Activated CD8-positive, alpha-beta memory T cell treated with anti-CD3 and anti-CD28 coated beads for 4 hours (primary cell): ENCODE measurements at places on chromosomes 3 and 15.

DNA sequence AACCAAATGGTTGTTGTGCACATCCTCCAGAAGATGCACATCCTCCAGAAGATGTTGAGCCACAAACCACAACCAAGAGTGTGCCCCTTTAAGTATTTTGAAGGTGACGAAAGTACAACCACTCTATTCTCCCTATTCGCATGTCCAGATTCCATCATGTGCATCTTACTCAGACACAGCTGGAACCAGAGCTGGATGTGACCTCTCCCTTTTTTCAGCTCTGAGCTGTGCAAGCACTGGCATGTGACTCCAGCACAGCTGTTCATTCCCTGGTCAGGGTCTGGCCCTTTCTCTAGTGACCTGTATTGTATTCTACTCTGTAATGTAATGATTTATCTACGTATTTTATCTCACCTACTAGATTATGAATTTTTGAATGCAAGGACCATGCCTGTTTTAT lies 29.3 kb upstream of the DLG1 start:
- DNase-seq: no peak

DNA sequence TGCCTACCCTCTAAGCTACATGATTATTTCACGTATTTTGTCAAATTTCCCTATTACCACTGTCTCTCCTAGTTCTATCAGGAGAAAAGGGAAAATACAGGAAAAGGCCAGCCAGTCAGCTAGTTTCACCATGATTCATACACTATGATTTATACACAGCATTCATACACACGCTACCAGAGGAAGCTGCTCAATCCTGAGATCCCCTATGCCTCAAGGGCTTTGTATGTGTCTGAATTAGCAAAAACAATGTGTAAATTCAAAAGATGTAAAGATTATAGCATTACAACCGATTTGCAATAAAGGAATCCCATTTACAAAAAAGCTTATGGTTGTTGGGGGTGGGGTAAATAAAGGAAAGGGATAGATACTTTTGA lies 3.1 kb upstream of the ACKR4 start:
- DNase-seq: no peak

- DNase-seq: no peak
Observed at GRCh38 chr15:65068403-65068788, 605 bp upstream of the RASL12 start.

DNA sequence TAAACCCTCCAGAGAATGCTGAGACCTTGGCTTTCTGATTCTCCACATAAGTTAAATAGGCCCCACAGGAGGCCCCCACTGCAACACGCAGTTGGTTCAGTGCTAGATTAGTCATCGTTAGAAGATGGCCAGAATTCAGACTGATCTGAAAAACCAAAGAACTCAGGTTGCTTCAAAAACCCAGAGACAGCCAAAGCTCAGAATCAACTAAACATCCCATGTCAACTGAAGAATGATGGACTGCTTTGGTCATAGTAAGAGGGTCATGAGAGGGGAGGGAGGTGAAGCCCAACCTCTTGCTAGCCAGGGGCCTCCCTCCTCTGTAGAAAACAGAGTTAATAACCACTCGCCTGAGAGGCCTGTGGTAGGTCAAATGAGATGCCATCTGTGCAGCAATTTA lies 93.1 kb downstream of the AKAP13 start:
- no peak for DNase-seq

GRCh38 chr3:56806407-56806806 lies 4.7 kb upstream of the ARHGEF3 start:
- DNase-seq: no peak

DNA sequence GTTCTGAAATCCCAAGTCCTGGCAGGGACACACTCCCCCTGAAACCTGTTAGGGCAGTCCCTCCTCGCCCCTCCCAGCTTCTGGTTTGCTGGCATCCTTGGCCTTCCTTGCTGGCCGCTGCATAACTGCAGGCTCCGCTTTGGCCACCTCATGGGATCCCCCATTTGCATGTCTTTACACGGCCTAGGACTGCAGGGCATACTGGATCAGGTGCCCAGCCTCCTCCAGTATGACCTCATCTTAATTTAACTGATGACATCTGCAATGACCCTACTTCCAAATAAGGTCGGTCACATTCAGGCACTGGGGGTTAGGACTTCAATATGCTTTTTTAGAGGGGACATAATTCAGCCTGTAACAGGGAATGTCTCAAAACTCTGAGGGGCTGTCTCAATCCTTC lies 173.3 kb downstream of the RAB11A start:
- no peak for DNase-seq

- no peak for DNase-seq
Observed at GRCh38 chr15:85316244-85316934, 64.0 kb upstream of the AKAP13 start.

DNA sequence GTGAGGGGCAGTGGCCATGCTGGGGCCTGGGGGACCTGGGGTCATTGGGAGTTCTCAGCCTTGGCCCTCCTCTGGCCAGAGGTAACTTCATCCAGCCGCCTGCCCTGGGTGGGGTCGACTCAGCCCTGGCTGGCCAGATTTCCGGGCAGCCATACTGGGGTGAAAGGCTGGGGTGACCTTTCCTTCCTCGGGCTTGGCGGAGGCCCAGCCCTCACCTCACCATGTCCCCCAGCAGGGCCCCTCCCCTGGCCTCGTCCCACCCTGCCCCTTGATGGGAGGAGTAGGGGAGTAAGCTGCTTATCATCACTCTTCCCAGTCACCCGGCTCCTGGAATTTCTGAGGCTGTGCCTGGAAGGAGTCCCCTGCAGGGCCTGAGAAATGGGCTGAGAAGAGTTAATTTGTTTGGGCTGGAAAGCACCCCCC lies 5.4 kb downstream of the SEMA3F start:
- DNase-seq: no peak

GRCh38 chr3:17154941-17155340 lies 270.2 kb downstream of the PLCL2 start:
- no peak for DNase-seq

- DNase-seq: no peak
Observed at GRCh38 chr3:7697548-7697947, 804.1 kb upstream of the LMCD1 start.

- no peak for DNase-seq
Observed at GRCh38 chr3:2334921-2335320, 236.3 kb downstream of the CNTN4 start.

GRCh38 chr15:78365917-78366316 lies 25.8 kb downstream of the CRABP1 start:
- DNase-seq: no peak

DNA sequence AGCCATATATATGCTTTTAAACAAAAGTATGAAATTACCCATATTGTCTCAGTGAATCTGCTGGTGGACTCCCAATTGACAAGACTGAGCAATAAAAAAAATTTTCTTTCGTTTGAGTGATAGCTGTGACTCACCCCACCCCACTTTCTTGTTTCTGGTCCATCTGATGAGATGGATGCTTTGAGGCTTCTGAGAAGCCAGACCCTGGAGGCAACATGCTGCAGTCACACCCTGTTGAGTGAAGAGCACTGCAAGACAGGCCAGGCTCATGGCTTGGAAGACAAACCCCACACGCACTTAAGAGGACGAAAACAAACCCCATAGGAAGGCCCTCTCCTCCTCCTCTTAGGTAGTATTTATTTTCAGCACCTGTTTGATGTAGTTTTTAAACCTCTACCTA lies 276.0 kb upstream of the TTC14 start:
- no peak for DNase-seq

- DNase-seq: no peak
Observed at GRCh38 chr3:101184111-101184510, 136.3 kb downstream of the IMPG2 start.

DNA sequence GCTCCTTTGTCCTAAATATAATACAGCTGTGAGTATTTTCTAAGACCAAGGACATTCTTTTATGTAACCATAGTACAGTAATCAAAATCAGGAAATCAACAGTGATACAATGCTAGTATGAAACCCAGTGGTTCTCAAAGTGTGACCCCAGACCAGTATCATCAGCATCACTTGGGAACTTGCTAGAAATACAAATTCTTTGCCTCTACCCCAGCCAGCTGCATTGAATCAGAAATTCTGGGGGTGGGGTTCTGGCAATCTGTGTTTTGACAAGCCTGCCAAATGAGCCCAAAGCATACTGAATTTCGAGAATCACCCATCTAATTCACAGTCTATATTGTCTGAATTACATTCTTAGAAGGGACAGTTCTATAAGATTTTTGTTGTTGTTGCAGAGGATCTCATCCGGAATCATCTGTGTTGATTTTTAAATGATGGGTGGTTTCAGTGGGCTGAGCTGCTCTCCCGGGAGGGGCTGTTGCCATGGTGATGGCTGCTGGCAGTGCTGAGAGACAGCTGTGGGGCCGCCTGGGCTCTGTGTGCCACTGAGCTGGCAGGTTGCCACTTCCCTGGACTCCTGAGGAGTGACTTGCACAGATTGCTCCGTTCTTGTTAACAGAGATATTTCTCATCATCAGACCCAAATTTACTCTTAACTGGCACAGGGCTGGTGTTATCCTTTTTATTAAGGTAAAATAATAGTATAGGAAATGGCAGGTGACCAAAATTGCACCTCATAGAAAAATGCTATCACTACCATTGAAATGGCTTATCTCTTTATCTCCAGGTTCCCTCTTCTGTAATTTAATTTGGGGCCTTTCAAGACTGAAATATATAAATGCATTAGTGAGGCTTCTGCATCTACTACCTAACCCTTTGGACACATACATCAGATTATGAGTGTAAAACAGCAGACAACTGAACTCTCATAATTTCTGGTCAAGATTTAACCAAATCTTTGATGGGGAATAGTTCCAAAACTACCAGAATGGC lies 56.5 kb downstream of the NEK11 start:
- DNase-seq: no peak

- DNase-seq: no peak
Observed at GRCh38 chr15:72227192-72227586, 3.8 kb downstream of the PKM start.
